ENCODE measurements at places on chromosomes 7 and 10.

DNA sequence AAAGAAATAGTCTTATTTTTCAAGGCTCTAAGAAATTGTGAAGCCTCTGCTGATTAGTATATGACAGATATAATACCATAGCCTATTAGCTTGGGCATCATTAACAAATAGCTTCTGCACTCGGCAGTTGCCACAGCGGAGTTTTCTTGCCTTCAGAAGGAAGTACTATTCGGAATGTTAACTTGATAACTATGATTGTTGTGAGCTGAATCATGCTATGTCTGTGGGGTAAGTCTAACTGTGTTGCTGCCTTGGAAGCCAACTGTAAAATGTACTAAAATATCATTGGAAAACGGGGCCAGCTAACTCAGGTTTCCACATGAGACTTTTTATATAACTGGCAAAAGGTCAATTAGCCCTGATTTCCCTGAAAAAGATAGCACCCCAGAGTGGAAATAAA is 93.2 kb downstream of the TWIST1 start:
- DNase-seq: no peak

- no peak for DNase-seq
Observed at GRCh38 chr7:65429642-65430343, 56.1 kb downstream of the ZNF92 start.

DNA sequence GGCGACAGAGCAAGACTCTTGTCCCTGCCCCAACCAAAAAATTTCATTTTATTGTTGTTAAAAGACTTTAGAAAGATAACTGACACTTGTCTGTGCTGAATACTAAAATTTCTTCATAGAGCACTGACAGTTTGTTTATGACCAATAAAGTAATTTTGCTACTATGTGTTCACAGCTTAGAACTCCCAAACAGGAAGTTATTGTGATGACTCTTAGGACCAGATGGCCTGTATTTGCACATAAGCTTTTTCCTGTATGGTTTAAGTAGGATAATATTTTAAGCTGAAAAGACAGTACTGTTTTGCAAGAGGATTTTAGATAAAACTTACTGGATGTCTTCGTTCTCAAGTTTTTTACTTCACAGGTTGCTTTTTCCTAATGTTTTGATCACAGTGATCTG is 80.7 kb downstream of the MMRN2 start:
- no peak for DNase-seq

DNA sequence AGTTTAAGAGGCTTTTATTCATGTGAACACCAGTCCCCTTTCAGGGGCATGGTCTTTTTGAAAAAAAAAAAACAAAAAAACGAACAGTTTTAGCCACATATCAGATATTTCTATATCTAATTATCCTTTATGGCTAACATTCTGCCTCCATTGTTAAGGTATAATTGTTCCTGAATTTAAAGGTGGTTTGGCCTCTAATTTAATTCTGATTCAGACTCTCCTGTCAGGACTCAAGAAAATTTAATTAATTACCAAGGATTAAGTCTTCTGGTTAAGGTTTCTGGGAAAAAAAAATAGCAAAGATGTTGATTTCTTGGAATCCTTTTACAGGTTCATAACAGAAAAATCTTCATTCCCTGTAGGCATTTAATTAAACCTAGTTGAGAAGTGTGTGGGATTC is 27.4 kb downstream of the COL1A2 start:
- DNase-seq: no peak

- no peak for DNase-seq
Observed at GRCh38 chr7:17671956-17672355, 268.3 kb downstream of the SNX13 start.

DNA sequence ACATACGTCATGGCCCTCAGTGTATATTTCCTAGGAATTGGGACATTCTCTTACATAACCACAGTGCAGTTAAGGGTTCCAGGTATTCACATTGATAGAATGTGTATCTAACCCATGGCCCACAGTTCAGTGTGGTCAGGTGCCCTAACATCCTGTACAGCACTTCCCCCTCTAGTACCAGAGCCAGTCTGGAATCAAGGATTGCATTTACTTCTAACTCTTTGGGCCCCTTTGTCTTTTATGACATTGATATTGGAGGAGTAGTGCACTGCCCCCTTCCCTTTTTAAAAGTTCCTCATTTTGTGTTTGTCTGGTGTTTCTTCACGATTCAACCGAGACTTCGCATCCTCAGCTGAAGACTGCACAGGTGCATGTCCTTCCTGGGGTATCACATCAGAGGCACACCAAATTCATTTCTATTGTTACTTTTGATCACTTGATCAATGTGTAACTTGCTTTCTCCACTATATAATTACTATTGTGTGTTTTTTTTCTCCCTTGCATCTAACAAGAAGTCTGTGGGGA is 22.4 kb upstream of the NPFFR1 start:
- no peak for DNase-seq

DNA sequence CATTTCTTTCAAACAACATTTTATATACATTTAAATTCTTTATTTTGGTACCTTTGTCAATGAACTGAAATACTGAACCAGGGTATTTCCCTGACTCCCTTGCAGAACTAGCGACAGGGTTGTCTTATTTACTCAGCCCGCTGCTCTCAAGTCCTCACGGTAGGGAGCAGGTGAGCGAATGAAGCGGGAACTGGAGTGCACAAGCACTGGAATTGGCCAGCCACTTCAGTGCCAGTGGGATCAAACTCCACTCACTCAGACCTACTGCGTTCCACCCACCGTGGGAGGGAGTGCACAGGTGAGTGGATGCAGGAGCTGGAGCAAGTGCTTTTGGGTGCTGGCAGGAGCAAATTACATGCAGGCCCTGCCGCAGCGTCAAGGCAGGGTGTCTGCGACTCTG is 28.1 kb upstream of the NEUROD6 start:
- DNase-seq: no peak

GRCh38 chr10:9297580-9297979 is 1243.1 kb downstream of the GATA3 start:
- no peak for DNase-seq

DNA sequence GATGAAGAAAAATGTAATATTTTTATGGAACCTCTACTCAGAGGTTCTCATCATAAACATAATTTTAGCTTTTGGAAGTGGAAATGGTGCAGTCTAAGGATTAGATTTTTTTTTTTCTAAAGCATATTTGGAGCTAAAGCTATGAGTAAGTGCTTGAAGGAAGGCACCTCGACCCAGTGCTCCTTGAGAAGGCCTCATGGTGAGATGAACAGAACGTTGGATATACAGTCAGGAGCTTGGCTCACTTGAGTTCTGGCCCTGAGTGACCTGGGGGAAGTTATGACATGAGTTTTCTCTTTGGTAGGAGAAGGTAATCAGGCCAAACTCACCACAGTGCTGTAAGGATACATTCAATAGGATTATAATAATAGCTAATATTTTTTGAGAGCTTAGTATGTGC is 163.3 kb downstream of the JCAD start:
- DNase-seq: peak; percentile 30

DNA sequence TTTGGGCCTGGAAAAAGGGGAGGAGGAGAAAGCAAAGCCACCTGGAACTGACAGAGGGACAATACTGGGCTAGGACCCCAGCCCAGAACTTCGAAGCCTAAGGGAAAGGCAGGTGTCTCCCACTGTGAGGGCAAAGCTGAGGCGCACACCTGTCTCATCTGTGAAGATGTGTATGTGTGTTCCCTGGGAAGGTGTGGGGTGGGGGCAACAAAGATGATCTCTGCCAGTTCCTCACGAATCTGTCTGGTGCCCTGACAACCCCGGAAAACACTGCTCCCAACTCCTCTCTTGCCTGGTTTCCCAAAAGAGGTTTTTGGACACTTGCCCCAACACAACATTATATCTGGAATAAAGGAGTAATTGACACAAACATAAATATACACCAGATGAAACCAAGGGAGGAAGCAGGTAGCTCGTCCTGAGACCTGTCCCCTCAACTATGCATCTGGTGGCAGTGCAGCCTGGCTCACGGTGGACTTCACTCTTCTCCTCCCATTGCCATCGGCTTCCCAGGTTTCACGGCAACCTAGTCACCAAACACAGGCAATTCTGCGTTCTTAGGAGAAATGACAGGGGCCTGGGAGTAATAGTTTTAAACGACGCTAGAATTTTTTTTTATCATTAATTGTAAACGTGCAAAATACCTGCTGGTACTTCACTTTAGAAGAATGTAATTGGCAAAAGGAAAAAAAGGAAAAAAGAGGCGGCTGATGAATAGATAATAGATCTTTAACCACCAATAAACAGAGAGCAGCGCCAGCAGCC is 1.7 kb upstream of the EMX2 start:
- no peak for DNase-seq

DNA sequence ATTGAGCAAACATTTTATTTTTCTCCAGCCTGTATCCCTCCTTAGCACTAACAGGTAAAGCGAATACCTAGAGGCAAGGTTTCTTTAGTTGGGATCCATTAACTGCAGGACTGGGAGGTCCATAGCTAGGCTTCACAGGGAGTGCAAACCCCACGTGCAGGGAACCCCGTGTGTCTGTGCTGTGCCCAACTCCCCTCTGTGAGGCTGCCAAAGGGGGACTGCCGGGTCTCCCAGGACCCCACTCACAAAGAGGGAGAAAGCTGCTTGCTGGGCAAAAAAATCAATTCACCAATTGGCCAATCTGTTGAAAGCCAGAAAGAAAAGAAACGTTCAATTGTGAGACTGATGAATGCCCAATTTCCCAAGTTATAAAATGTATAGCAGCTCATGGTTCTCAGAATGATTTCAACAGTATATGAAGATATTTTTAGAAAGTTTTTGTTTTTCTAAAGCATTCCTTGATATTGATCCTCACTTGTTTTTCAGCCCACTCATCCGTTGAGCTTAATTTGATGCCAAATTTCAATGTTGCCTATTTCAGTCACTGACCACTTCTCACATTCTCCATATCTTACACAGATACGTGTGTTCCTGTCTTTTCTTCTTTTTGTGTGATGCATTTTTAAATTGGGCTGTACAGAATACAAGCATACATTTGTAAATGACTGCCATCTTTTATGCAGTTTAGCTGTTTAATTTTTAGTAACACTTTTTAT is 202.7 kb upstream of the PRSS58 start:
- no peak for DNase-seq

GRCh38 chr7:67593794-67594193 is 597.2 kb downstream of the TYW1 start:
- no peak for DNase-seq

DNA sequence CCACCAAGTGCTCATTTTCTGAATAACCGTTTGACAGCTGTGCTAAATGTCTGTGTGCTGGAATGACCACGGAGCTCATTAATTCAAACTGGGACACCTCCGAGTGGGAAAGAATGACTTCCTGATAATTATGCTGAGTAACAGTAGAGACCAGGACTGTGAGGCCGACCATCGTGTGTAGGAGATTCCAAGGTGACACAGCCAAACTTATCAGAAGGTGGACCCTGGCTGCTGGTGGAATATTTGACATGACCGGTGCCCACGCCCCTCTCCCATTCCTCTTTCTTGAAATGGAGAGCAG is 400.0 kb downstream of the PTPRN2 start:
- DNase-seq: no peak

GRCh38 chr10:62880162-62880561 is 64.0 kb upstream of the EGR2 start:
- no peak for DNase-seq

GRCh38 chr10:96446966-96447596 is 66.6 kb downstream of the TLL2 start:
- DNase-seq: no peak

GRCh38 chr7:90005836-90006235 is 148.4 kb upstream of the STEAP1 start:
- no peak for DNase-seq

- no peak for DNase-seq
Observed at GRCh38 chr10:79409726-79410085, 35.7 kb downstream of the ZCCHC24 start.

DNA sequence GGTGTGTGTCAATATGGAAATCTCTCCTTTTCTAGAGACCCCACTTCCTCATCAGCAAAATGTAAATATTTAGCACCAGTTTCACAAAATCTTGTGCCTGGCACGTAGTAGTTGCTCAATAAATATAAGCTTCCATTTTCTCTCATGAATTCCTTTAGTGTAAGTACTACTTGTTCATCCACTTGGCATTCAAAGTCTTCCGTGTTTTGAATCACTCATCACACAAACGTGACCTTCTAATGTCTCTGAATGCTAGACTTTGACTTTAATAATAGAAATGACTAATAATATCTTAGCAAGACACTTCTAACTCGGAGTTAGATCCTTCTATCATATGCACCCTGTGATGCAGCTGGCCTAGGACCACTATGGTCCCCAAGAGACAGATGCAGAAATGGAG is 168.7 kb upstream of the ZNF32 start:
- DNase-seq: no peak

GRCh38 chr10:115969591-115969990 is 303.4 kb downstream of the GFRA1 start:
- no peak for DNase-seq

- no peak for DNase-seq
Observed at GRCh38 chr7:43876241-43876640, 6.9 kb upstream of the MRPS24 start.

DNA sequence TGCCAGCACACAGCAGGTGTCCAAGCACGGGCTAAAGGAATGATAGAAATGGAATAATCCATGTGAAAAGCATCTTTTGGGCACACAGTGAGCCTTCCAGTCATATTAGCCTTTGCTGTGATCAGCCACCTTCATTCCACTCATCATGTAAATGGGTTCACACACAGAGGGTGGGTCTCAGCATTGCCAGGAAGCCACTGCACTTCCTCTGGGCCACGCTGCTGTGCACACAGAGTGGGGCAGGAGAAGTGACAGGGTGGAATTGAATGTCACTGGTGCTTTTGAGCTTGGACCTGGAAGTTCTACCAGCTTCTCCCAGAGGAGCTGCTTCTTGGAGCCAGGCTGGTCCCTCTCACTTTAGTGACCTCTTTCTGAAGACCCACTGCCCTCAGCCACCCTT is 203.5 kb downstream of the USP6NL start:
- no peak for DNase-seq

- peak; percentile 7 for DNase-seq
Observed at GRCh38 chr7:13414661-13415107, 574.8 kb downstream of the ETV1 start.

GRCh38 chr10:30092151-30092790 is 32.9 kb upstream of the JCAD start:
- DNase-seq: no peak

DNA sequence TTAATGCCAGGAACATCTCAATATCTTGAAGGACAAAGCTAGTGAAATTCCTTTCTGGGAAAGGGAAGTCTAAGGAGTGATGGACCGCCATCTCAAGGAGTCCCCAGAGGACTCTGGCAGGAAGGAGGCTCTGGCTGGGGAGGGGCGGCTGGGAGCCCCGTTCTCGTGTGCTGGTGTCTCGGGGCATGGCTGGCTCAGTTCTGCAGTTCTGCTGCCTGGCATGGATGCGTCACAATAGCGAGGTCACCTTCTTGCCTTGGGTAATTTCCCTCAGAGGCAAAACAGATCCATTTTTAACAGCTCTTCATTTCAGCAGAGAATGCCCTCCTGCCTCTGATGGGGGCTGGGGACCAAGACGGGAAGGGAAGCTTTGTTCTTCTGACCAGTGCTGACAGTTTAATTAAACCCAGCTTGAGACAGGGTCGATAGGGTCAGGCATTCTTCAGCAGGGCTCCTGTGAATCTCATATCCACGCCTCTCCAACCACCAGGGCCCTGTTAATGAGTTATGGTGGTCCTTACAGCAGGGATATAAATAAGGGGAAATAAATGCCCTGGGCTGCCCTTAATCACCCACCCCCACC is 35.7 kb downstream of the SLIT1 start:
- DNase-seq: no peak

GRCh38 chr10:23362069-23362830 is 17.7 kb upstream of the C10orf67 start:
- no peak for DNase-seq
